ENCODE measurements at places on chromosomes 7 and 10.
A peak's percentile ranks its signal among the peaks of the same experiment; 100 is the strongest.

- DNase-seq = no peak
Observed at GRCh38 chr10:43963793-43964425, 315.2 kb upstream of the ZNF32 start.

DNA sequence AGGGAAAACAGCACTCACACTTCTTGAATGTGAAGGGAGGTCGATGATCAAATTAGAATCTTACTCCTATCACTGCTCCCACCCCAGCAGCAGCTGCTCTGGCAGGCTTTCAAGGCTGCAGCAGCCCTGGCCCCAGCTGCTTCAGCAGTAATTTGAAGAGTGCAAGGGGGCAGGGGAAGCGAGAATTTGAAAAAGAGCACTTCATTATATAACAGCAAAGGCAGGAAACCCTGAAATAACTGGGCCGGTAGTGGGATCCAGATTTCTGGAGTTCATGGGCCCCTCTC lies 44.9 kb downstream of the MYPN start:
- DNase-seq = peak; percentile 63

GRCh38 chr7:64541438-64542359 lies 21.2 kb downstream of the ZNF680 start:
- peak; percentile 82 for DNase-seq

GRCh38 chr7:20578257-20578771 lies 37.2 kb upstream of the ABCB5 start:
- no peak for DNase-seq

DNA sequence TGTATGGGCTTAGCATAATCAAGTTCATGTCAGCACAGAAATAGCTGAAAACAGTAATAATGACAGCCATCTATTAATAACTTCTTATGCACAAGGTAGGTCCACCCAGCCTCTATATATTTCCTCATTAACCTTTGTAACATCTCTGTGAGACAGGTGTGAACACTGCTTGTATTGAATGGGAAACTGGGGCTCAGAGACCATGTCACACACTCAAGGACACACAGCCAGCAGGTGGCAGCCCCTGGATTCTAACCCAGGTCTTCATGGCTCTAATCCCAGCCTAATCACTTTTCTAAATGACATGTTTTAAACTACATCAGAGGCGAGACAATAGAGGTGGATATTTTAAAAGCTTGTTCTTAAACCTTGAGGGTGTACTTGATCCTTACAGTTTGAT lies 591.4 kb downstream of the PARD3 start:
- DNase-seq = no peak

GRCh38 chr7:14432924-14433323 lies 443.5 kb upstream of the ETV1 start:
- no peak for DNase-seq

DNA sequence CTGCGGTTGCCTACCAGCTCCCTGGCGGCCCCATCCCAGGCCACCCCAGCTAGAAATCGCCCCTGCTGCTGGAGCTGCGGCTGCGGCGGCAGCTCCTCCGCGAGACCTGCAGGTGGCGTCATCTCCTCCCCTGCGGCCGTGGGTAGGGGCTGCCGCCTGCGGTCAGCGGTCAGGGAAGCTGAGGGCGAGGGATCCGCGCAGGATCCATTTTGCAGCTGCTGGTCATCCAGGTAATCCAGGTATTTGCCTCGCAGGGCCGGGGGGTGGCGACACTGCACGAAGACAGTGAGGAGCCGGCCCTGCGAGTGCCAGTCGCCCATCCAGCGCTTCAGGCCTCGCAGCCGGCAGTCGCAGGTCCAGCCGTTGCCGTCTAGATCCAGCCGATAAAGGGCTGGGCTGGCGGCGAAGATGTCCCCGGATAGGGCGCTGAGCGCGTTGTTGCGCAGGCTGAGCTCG lies 1.5 kb downstream of the TRIL start:
- peak; percentile 28 for DNase-seq

- DNase-seq = no peak
Observed at GRCh38 chr10:121323443-121323842, 274.8 kb downstream of the FGFR2 start.

DNA sequence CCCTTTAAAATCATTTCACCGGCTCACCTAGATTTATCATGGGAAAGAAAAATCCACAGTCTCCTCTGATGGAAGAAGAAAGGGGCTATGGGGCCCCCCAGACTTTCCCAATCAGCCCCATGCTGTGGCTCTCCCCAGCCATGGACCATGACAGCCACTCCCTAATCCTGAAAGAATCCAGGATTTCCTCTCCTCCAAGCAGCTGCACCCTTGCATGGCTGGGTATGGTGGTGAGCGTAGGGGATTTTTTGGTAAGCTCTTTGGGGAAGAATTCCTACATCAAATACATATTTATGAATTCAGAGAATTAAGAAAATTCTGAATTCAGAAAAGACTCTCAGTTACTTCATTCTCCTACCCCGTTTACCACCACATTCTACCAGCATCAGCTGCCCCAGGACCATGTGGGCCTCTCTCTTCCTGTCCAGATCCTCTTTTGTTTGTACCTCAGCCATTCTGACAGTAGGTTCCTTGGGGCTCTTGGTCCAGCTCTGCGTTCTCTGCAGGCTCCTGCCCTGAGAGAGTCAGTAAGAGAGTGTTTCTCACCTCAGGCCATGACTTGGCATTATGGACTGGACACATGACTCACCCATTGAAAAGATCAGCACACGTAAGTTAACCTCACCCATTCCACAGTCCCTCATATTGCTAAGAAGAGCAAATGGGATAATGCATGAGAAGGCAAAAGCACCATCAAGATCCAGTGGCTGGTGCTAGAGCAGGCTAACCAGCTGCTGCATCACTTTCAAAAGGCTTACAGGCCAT lies 337.8 kb downstream of the ELMO1 start:
- no peak for DNase-seq

DNA sequence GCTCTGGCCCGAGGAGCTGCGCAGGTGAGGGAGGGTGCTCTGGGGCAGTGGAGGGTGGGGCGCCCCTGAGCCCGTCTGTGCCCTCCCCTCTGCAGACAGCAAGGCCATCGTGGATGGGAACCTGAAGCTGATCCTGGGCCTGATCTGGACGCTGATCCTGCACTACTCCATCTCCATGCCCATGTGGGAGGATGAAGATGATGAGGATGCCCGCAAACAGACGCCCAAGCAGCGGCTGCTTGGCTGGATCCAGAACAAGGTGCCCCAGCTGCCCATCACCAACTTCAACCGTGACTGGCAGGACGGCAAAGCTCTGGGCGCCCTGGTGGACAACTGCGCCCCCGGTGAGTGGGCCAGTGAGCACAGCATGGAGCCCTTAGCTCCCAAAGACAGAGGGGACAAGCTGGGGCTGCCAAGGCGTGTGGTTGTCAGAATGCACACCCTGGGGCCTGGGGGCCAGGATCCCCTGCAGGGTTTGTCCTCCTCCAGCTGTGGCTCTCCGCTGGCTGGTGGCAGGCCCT lies 5.1 kb downstream of the FLNC start:
- DNase-seq = no peak

- DNase-seq = no peak
Observed at GRCh38 chr7:7516156-7516555, 19.5 kb downstream of the COL28A1 start.

- DNase-seq = peak; percentile 58
Observed at GRCh38 chr10:92690915-92691590, 1.3 kb downstream of the HHEX start.

- peak; percentile 68 for DNase-seq
Observed at GRCh38 chr10:97399843-97400545, 1.1 kb downstream of the RRP12 start.

DNA sequence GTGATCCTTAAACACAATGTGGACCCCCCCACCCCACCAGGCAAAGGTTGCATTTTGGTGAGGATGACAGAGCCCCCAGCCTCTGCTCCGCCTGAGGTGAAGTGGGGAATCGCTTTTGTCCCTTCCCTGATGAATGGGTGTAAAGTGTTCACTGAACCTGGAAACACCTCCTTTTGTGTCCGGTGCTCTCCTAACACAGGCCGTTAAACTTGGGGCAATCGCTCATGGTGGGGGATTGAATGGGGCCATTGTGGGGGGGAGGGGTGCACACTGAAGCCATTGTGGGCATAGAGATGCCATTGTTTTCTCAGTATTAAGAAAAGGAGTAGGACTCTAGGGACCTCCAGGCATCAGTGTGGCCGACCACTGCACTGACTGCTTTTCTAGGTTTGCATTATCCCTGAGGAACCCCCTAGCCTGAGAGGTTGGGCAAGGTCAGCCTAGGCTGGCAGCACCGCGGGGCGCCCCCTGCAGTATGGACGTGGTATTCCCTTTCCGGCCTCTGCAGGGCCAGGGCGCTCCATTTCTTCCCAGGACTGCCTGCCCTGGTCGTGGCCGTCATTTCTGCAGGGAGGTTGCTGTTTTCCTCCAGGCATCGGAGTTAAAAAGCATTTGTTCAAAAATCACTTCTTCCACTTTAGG lies 158.3 kb downstream of the TCF7L2 start:
- no peak for DNase-seq

DNA sequence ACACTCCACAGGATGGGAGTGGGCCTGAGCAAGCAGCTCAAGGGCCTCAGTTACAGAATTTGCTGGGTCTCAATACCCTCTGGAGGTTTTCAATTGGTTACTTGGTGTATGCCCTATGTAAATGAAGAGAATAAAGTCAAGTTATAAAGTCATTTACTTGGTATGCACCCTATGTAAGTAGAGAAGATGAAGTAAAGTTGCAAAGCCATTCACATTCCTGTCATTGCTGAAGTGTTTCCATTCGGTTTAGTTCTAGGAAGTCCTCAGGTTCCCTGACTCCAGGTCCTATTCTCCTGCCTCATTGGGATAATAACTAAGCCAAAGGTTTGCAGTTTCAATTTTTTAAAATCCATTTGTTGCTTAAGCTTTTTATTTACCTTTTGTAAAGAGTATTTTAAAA lies 272.6 kb upstream of the NPSR1 start:
- DNase-seq = no peak

DNA sequence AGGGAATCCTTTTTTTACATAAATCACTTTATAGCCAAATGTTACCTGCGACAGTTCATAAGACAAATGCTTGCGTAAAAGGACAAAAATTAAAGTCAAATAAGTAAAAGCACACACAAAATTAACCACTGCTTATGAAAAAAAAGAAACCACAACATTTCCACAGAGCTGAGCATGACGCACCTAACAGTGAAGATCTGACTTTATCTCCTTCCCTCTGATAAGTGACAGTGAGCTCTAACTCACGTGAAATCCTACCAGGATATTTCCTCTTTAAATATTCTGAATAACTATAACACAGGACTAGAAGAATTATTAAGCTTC lies 225.5 kb downstream of the SFMBT2 start:
- DNase-seq = no peak

DNA sequence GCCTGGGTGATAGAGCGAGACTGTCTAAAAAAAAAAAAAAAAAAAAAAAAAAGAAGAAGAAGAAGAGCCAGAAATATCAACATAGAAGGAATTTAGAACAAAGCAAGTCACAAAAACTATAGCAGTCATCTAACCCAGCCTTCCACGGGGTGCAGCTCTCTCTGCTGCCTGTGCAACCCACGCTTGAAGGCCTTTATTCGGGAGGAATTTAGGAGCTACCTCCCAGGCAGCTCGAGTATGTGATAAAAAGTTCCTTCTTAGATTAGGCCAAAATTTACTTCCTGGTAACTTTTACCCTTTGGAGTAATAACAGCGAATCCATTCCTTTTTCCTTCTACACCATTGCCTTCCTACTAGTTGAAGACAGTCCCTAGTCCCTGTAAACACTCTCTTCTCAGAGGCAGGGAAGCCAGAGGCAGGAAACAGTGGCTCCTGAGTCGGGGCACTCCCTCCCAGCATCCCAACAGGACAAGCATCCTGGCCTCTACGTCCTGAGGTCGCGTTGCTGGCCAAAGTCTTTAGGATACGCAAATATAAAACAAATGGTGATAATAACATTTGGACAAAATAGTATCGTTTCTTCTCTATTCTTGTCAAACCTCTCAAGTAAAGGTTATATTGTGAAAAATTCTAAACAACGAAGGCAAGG lies 109.3 kb upstream of the KMT2C start:
- no peak for DNase-seq

All from cardiac fibroblast (primary cell).